Esophagus squamous epithelium (tissue), 5 donors: ENCODE measurements at places on chromosomes 7 and 10.

DNA sequence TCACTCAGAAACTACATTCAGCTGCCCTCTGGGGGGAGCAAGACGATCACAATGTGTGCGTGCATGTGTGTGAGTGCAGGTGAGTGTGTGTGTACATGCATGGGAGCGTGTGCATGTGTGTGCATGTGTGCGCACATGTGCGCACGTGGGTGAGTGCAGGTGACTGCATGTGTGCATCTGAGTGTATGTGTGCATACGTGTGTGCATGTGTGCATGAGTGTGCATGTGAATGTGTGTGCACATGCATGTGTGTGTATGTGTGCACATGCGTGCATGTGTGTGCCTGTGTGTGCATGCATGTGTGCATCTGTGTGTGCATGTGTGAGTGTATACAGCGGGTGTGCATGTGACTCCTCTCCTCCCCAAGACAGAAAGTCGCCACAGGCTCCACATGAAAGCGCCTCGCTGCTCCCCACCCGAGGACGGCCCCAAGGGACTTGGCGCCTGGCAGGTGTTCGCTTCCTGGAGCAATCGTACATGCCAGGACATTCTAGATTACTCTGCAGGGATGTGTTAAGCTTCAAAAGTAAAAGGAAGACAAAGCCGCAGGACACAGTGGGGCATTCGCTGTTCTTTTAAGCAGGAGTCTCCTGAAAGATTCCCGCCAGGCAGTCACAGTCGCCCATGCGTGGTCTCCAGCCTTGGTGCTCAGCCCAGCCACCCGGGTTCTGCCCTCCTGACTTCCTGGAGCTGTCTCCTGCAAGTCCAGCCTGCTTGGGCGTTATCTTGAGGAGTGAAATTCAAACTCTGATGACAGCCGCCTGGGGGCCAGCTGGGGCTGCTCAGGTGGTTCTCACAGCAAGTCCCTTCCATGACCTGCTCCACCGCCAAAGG lies 42.0 kb upstream of the ADGRA1 start:
- DNase-seq = no peak

DNA sequence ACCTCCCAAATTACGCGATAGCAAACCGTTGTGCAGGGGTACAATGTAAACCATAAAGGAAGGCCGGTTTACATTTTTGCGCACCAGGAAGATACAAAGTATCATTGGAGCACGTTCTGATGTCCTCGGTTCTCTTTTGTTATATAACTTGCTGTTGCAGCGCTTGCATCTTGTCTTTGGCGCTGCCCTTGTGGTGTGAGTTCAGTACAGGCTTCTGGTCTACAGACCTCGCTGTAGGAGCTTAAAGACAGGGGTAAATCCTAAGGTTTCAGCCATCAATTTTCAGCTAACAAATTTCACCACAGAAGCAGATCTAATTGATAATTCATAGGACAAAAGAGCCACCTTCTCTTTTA lies 1.5 kb upstream of the MKX start:
- DNase-seq = no peak

- DNase-seq = no peak
Measured at GRCh38 chr10:125000366-125001312, 58.7 kb downstream of the ZRANB1 start.

DNA sequence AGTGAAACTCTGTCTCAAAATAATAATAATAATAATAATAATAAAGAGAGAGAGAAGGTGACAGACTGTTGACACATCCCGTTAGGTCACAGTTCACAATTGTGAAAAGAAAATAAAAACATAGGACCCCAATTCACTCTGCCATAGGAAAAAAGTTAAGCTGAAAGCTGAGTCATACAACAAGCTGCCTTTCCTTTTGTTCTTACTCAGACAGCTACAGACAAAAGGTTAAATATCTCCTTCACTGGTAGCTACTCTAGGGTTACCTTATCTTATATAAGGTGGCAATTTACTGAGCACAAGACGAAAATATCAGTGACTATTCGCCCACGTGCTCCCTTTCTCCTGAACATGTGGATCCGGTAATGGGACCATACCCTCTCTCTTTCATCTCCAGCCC lies 17.5 kb downstream of the TUBAL3 start:
- DNase-seq = no peak

DNA sequence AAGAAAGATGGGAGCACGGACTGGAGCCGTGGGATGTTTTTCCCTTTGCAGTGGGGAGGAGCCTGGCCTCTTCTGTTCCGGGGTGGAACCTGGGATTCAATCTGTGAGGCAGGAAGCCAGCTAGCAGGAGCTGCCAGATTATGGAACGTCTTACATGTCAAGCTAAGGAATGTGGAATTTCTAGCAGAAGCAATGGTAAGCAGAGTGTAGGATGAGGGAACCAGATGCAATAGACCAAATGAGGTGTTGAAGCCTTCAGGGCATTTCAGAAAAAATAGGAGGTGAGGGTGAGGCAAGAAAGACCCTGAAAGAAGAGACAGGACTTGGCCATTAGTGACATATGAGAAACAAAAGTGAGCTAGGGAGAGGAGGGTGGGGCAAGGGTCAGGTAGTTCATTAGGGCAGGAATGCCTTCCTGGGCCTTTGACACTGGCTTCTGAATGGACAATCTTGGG lies 105.5 kb downstream of the CHN2 start:
- DNase-seq = no peak

- DNase-seq = no peak
Measured at GRCh38 chr7:91837397-91838070, 43.0 kb downstream of the MTERF1 start.

DNA sequence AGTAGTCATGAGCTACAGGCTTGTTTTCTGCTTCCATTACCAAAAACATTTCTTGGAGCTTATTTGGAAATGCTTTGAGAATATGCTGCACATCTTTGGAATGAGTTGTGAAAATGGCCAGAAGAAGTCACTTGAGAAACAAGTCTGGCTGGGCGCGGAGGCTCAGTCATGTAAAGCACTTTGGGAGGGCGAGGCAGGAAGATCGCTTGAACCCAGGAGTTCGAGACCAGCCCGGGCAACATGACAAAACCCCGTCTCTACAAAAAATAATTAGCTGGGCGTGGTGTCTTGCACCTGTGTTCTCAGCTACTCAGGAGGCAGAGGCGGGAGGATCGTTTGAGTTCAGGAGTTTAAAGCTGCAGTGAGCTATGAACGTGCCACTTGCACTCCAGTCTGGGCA lies 882 bp upstream of the CHCHD1 start:
- DNase-seq = no peak
